Left ventricle myocardium inferior (tissue), 1 donor: ENCODE measurements at places on chromosomes 2 and 18.

DNA sequence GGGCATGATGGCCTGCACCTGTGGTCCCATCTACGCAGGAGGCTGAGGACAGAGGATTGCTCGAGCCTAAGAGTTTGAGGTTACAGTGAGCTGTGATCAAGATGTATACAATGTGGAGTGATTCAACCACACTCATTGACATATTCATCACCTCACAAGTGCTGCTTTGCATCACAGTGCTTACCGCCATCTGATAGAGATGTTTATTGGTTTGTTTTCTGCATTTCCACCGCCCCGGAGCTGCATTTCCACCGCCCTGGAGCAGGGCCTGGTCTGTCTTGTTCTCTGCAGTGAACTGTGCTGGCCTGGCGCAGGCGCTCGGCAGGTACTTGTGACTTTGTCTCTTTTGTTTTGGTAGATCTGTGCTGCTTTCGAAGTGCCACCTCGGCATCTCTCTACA, 96.0 kb downstream of the SMAD7 start:
- no peak for DNase-seq

GRCh38 chr2:136247204-136247950, 129.4 kb upstream of the CXCR4 start:
- DNase-seq = no peak

DNA sequence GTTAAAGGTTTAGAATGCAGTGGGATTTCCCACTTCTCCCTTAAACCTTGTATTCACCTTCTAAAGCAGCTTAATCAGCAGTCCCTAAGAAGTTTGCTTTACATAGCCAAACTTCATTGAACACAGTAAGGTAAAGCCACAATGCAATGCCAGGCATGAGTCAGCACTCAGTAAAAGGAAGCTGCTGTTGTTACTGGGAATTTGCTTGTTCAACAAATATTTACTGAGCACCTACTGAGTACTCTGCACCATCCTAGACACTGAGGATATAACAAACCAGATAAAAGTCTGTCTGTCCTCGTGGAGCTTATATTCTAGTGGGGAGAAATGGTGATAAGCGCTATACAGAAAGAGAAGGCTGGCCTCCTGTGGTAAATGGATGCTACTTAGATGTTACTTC, 162.7 kb downstream of the PKP4 start:
- no peak for DNase-seq

DNA sequence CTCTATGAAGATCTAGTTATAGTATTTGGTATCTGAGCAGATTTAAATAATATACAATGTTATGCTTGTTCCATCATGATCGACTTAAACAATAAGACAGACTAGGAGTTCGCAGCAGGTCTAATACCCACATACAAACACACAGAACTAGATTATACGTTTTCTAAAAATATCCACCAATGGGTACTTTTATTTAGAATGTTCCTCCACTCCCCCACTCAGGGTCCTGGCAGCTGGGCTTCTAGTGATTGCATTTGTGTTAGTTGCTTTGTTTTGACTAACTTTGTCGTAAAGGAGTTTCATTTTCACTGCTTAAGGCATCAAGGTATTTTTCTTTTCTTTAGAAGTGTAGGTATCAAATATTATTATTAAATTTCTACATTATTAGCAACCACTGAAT, 91.4 kb downstream of the RPRM start:
- no peak for DNase-seq

GRCh38 chr2:20516646-20517341, 69.9 kb downstream of the RHOB start:
- DNase-seq = no peak

DNA sequence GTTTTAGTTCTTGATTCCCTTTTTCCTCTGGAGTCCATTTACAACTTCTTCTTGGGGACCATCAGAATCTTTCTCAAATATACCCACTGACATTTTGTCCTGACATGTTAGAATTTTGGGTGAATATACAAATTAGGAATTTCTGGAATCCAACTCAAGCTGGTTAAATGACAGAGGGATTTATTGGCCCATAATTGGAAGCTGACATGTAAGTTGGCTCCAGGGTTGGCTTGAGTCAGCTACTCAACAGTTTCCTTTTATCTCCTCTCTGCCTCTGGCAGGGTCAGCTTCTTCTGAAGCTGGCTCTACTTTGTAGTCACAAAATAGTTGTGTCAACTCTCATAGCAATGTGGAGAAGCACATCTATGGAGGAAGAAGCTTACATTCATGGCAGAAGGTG, 36.6 kb upstream of the PPP1R1C start:
- DNase-seq = no peak

GRCh38 chr2:235268535-235268934, 225.3 kb upstream of the AGAP1 start:
- DNase-seq = no peak

- DNase-seq = no peak
These were observed 221.4 kb upstream of the EPAS1 start for GRCh38 chr2:46075848-46076247.

DNA sequence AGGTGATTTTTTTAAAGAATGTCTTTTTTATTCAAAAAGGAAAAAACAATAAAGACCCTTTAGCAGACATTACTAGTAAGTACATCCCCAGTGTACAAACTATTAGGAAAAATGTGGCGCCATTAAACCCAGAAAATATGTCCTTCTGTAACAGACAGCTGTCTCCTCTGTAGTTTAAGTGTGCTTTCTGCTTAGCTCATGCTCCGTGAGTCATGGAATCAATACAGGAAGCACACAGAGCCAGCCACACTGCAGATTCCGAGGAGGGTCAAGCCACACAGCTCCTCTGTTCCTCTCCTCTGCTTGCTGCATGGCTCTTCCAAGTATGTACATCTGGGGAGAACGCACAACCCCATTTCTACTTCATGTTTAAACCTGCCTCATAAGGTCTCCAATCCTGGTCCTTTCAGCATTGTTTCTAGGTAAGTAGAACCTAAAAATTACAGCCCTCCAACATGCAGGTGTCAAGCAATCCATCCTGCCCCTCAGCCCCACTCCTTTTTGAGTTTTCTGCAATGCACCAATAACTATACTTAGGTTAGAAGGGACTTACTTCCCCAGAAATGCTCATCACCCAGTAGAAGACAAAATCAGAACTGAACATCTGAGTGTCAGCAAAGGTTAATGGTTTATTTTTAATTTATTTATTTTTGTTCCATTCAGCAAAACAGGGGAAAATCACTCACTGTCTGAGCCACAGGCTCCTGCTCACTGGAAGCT, 37.5 kb downstream of the ACVR1 start:
- DNase-seq = peak; percentile 19
